SJCRH30 (cell line): ENCODE measurements at places on chromosomes 5 and 9.

DNA sequence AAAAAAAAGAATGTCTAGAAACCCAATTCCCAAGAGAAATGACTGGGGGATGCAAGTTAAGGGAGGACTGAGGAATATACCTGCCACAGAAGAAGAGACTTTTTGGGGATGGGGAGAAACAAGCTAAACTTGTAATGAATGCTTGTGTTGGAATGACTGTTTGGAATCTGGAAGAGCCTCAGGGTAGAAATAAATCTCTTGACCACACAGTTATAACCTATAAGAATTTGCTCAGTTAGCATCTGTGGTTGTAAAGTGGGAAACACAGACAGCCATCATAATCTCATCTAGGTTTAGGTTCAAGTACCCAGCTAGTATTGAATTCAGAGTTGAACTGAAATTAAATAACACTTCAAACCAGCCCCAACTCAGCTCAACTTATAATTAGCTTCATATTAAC lies 678.3 kb upstream of the CHD1 start:
- DNase-seq, result no peak

GRCh38 chr5:99076723-99077640 lies 148.2 kb upstream of the CHD1 start:
- no peak for DNase-seq

DNA sequence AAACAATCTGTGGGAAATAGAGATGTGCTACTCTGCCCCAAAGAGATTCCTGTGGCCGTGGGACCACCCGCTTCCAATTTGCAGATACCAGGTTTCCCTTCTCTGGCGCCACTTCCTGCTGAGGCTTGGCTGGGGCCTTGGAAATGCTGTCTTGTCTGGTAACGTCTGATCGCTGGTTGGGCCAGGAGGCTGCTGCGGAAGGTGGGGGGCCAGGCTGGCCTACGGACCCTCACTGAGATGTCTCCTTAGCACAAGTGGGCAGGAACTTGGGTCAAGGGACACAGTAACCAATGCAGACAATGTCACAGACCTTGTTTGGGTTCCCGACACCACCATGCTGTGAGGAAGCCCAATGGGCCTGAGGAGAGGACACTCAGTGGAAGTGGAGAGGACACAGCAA lies 31.7 kb upstream of the IRX4 start:
- DNase-seq, result no peak

GRCh38 chr5:179699616-179700237 lies 960 bp downstream of the CANX start:
- DNase-seq, result peak; percentile 37

DNA sequence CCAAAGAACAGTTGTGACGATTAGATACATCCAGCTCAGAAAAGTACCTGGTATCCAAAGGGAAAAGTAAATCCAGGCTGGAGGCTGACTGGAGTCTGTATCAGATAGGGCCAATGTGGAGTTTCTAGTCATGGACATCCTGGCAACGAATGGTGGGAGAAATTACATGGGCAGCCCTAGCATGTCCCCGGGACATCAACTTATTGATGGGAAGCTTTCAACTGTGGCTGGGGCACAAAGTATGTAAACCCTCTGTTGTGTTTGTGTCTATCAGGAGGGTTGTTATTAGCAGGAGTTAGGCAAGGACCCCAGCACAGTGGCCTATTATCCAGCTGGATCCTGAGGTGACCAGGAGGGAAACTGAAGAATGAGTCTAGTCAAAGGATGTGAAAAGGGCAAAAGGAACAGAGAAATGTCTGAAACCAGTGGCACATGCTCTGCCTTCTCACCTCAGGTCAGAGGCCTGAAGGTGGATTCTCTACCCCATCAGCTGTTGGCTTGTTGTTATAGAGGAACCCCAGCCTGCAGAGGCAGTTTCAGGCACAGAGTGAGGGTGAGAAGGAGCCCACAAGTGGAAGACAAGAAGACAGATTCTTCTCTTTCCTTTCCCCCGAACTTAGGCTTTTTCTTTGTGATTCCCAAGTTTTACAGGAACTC lies 19.9 kb downstream of the IFNW1 start:
- no peak for DNase-seq

GRCh38 chr9:20409321-20410092 lies 212.8 kb downstream of the MLLT3 start:
- peak; percentile 79 for DNase-seq

DNA sequence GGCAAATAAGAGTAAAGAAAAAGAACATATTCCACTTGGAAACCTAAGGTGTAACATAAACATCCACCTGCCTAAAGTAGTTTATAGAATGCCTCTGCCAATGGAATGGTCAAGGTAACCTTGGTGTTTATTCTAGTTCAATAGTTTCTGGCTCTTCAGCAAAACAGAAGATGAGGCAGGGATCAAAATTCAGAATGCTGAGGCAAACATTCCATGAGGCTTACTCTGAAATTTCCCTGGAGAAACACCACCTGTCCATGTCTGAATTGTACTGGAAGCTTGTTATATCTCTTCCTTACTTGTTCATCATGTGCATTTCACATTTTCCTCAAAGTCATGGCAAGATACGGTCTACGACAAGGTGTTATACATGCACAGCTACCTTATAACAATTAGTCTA lies 1862.4 kb upstream of the ACO1 start:
- peak; percentile 66 for DNase-seq

GRCh38 chr5:142753116-142753631 lies 17.0 kb upstream of the ARHGAP26 start:
- no peak for DNase-seq

DNA sequence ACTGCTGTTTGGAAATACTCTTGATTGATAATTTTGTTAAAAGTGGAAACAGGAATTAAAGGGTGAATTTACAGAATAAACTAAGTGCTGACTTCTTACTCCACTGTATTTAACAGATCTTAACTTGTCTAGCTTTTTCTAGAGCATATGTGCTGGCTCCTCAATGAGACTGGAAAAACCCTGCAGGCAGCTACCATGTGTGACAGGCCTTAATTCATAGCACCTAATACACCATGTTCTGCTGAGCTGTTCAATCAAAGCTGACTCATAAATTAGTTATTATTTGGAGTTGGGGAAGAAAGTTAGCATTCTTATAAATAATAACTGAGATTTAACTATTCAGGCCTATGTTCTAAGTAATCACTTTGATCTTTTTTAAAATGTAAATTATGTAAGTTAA lies 29.4 kb downstream of the CTNNAL1 start:
- no peak for DNase-seq

- DNase-seq, result no peak
Observed at GRCh38 chr9:134192951-134193731, 28.8 kb upstream of the RNU6ATAC start.

- DNase-seq, result peak; percentile 12
Observed at GRCh38 chr5:129099184-129099569, 4.6 kb downstream of the ISOC1 start.
